ENCODE measurements at places on chromosomes 4 and X. TPM values are rescaled to one million over a fixed set of nuclear protein-coding genes. Genes with fewer than 3 reads are reported as not detected.

Gene SPOCK3
- total RNA-seq, result not detected

Gene FAM184B
- total RNA-seq, result not detected

Gene ZCCHC18
- total RNA-seq, result 3.0 TPM

Gene RIBC1
- 1.8 TPM for total RNA-seq

Gene PF4V1
- total RNA-seq, result not detected

Gene MAGEB1
- not detected for total RNA-seq

Gene SMIM10L2A
- 0.24 TPM for total RNA-seq

Gene C4orf50
- total RNA-seq, result 0.95 TPM

Gene DOCK11
- total RNA-seq, result 65.2 TPM

Gene TMPRSS11F
- not detected for total RNA-seq

Gene PGAM4
- not detected for total RNA-seq

Gene ZNF732
- not detected for total RNA-seq

Gene TMEM35A
- total RNA-seq, result 0.26 TPM

Gene GRID2
- total RNA-seq, result not detected

Gene SAP30
- total RNA-seq, result 18.4 TPM

Gene NMU
- not detected for total RNA-seq

Gene NKX1-1
- not detected for total RNA-seq

Gene F9
- total RNA-seq, result not detected

GRCh38 chr4:55398966-55399365, 3.2 kb downstream of the TMEM165 start:
- H3K27me3 ChIP-seq, result no peaks in the 10 kb centered on the region
- no peak for DNase-seq
- H3K4me1 ChIP-seq, result peaks cover 38% of the 10 kb centered on the region
- H3K4me3 ChIP-seq, result peak overlapping the region; percentile 97
- H3K27ac ChIP-seq, result peak overlapping the region; percentile 83

DNA sequence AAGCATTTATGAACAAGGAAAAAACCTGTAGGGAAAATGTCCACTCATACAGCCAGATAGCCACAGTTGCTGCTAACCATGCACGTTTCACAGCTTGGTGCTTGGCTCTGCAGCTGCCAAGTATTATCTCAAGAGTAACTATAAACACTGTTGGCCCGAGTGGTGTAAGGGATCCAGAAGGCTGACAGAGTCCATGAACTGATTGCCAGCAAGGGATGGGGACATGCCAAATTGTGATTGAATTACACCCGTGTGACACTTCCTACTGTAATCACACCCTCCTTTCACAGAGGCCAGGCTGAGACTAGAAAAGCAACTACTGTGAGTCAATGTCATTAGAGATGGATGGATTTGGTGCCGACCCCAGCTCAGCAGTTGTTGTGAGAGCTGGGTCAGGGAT, 223.9 kb upstream of the ANKRD50 start:
- H3K4me1 ChIP-seq, result no peaks in the 10 kb centered on the region
- no peak overlapping the region for H3K4me3 ChIP-seq
- no peak overlapping the region for H3K27ac ChIP-seq
- H3K27me3 ChIP-seq, result no peaks in the 10 kb centered on the region

DNA sequence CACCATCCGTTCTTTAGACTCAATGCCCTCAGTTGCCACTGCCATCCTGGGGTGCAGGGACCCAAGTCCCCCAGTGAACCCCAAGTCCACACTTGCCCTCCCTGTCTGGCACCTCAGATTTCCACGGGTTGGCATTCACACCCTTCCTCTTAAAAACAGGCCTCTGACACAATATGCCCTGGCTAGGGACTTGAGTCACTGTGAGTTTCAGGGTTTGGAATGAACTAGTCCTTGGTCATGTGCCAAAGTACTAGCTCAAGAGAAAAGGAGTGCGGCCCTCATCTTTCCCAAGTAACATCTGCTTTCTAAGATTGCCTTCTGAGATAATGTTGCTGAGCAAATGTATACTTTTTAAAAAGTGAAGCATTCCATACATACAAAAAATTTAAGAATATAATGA, 134.0 kb downstream of the MID1 start:
- DNase-seq, result no peak
- H3K4me1 ChIP-seq, result no peaks in the 10 kb centered on the region
- no peaks in the 10 kb centered on the region for H3K27me3 ChIP-seq
- H3K27ac ChIP-seq, result no peak overlapping the region
- no peaks in the 10 kb centered on the region for H3K36me3 ChIP-seq

DNA sequence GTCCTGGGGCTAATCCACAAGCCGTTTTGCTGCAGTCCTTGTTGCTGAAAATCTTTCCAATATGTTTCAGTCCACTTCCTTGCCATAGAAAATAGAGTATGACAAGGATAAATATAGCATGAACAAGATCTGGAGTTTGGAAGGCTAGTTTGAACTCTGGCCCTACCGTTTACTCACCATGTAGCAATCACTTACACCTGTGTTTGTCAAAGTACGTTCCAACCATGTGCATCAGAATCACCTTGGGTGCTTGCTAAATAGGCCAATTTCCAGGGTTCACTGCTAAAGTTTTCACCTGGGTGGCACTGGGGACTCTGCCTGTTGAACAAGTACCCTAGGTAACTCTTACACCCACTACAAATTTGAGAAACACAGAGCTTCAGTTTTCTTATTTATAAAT, 188.9 kb downstream of the ENOX2 start:
- H3K4me1 ChIP-seq, result no peaks in the 10 kb centered on the region
- H3K27ac ChIP-seq, result no peak overlapping the region
- no peaks in the 10 kb centered on the region for H3K36me3 ChIP-seq
- no peak overlapping the region for H3K4me3 ChIP-seq

GRCh38 chr4:3857269-3857926, 91.2 kb downstream of the ADRA2C start:
- H3K27ac ChIP-seq, result no peak overlapping the region
- no peaks in the 10 kb centered on the region for H3K36me3 ChIP-seq
- no peaks in the 10 kb centered on the region for H3K4me1 ChIP-seq
- H3K27me3 ChIP-seq, result peaks cover 7% of the 10 kb centered on the region

DNA sequence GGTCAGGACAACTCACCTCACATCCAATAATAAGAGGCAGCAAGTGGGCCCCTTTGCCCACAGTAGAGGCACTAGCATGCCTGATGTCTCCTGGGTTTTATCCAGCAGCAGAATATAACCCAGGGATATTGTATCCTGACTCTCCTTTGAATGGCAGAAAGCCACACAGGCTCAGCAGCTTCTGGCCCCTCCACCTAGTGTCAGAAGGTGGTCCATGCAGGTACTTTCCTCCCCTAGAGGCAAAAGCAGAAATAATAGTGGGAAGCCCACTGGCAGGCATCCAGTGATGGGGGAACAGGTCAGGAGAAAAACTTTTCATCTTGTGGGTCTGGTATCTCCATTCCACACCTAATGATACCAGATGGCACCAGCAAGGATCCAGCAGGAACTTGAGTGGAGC, 75.5 kb upstream of the IRS4 start:
- H3K36me3 ChIP-seq, result no peaks in the 10 kb centered on the region
- no peaks in the 10 kb centered on the region for H3K27me3 ChIP-seq
- no peaks in the 10 kb centered on the region for H3K4me1 ChIP-seq
- no peak overlapping the region for H3K27ac ChIP-seq
- no peak overlapping the region for H3K4me3 ChIP-seq

GRCh38 chr4:31071508-31072486, 351.6 kb downstream of the PCDH7 start:
- H3K36me3 ChIP-seq, result no peaks in the 10 kb centered on the region
- H3K27ac ChIP-seq, result no peak overlapping the region
- H3K4me3 ChIP-seq, result no peak overlapping the region
- no peak for DNase-seq

GRCh38 chr4:80538276-80538926, 202.9 kb downstream of the CFAP299 start:
- peaks cover 44% of the 10 kb centered on the region for H3K27me3 ChIP-seq
- H3K4me1 ChIP-seq, result peaks cover 46% of the 10 kb centered on the region

- H3K27ac ChIP-seq, result no peak overlapping the region
- no peak overlapping the region for H3K4me3 ChIP-seq
- peaks cover 13% of the 10 kb centered on the region for H3K27me3 ChIP-seq
- no peaks in the 10 kb centered on the region for H3K4me1 ChIP-seq
Observed at GRCh38 chrX:68307769-68308168, 125.5 kb downstream of the OPHN1 start.

GRCh38 chrX:13569479-13570260, at the start of gene EGFL6:
EGFL6 (plus strand) TSS chrX:13569601; CDS start chrX:13569862, 261 bp downstream.
- H3K27me3 ChIP-seq, result peaks cover 82% of the 10 kb centered on the region
- no peak within 1 kb of the TSS for H3K27ac ChIP-seq
- peak within 1 kb of the TSS; percentile 62 for H3K4me3 ChIP-seq
- DNase-seq, result peak; percentile 5

DNA sequence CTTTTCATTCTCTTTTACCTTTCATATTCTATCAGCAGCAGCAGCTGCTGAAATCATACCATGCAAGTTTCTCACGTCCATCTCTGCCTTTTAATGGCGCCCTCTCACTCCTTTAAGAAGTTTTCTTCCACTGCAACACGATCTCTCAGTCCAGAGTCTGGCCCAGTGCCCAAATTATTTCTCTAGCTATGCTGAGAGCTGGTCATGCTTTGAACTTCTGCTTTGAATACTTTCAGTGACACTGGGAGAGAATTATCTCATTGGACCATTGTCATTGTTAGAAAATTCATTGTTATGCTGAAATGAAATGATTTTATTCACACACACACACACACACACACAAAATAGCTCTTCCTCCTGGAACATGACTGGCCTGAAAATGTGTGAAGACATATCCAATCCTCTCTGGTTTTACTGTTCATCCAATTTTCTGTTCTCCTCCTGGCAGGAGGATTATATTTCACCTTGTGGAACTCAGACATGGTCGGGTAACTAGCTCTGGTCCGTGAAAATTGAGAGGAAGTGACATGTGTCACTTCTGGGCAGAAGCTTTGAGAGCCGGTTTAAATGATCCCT, 1.3 kb upstream of the PDHA1 start:
- H3K27ac ChIP-seq, result no peak overlapping the region
- DNase-seq, result no peak
- H3K4me3 ChIP-seq, result no peak overlapping the region
- no peaks in the 10 kb centered on the region for H3K36me3 ChIP-seq
- peaks cover 20% of the 10 kb centered on the region for H3K4me1 ChIP-seq

- no peaks in the 10 kb centered on the region for H3K36me3 ChIP-seq
- DNase-seq, result no peak
Observed at GRCh38 chrX:18455384-18455783, 30.0 kb downstream of the CDKL5 start.

- H3K27me3 ChIP-seq, result no peaks in the 10 kb centered on the region
- H3K4me3 ChIP-seq, result peak overlapping the region; percentile 33
- H3K36me3 ChIP-seq, result no peaks in the 10 kb centered on the region
- H3K4me1 ChIP-seq, result peaks cover 17% of the 10 kb centered on the region
Observed at GRCh38 chr4:4524364-4524763, 17.5 kb downstream of the STX18 start.

- H3K27ac ChIP-seq, result no peak overlapping the region
- DNase-seq, result no peak
- H3K27me3 ChIP-seq, result no peaks in the 10 kb centered on the region
- no peaks in the 10 kb centered on the region for H3K4me1 ChIP-seq
- no peak overlapping the region for H3K4me3 ChIP-seq
- no peaks in the 10 kb centered on the region for H3K36me3 ChIP-seq
Observed at GRCh38 chr4:95949136-95949765, 109.4 kb downstream of the PDHA2 start.

DNA sequence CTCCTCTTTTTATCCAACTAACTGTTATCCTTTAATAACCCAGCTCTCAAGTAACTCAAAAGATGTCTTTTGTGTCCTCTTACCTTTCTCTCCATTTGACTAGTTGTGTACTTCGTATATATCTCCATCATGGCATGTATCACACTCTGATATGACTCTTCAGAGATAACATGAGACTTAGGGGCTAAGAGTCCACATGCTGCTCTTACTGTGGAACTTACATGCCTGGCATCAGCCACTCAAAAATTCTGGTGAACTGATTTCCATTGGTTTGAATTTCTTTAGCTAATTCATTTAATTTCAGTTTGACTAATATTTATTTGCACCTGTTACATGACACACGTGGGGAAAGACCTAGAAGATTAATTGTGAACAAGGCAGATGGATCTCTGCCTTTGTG, 317.3 kb downstream of the HS3ST1 start:
- no peaks in the 10 kb centered on the region for H3K27me3 ChIP-seq
- H3K4me3 ChIP-seq, result no peak overlapping the region
- no peak for DNase-seq
- H3K4me1 ChIP-seq, result no peaks in the 10 kb centered on the region
- peaks cover 3% of the 10 kb centered on the region for H3K36me3 ChIP-seq
- no peak overlapping the region for H3K27ac ChIP-seq

DNA sequence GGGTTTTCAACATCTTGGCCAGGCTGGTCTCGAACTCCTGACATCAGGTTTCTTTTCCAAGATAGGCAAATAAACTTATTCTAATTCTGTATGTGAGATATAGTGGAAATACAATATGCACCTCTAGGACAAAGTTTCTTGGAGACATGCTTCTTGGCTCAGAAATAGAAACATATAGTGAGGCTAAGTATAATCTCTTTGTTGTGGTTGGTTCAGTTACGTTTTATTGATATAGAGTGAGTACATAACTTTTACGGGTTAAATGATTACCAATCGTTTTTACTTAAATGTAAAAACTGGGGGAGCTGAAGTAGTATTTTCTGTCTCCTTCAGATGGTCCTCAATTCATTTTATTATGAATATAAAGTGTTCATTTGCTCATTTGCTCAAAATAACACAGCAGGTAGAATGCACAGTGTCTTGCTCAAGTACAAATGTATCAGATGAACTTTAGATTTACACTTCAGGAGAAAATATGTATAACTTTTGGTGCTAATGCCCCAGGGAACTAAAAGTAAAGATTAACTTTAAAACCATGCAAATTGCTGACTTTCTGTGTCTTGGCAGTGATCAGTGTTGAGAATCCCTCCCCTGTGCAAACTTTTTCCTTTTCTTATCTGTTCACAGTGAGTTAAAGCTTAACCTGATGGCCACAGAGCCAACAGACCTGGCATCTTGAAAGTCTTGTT, 77.6 kb downstream of the AFF1 start:
- DNase-seq, result no peak
- H3K27me3 ChIP-seq, result no peaks in the 10 kb centered on the region
- no peak overlapping the region for H3K27ac ChIP-seq
- peaks cover 95% of the 10 kb centered on the region for H3K4me1 ChIP-seq
- H3K36me3 ChIP-seq, result peaks cover 2% of the 10 kb centered on the region
- peak overlapping the region; percentile 61 for H3K4me3 ChIP-seq

- H3K27ac ChIP-seq, result no peak overlapping the region
- DNase-seq, result no peak
- H3K4me1 ChIP-seq, result no peaks in the 10 kb centered on the region
- no peak overlapping the region for H3K4me3 ChIP-seq
Observed at GRCh38 chr4:84792366-84793301, 173.9 kb downstream of the WDFY3 start.

GRCh38 chrX:103626855-103627254, 1.9 kb upstream of the TCEAL1 start:
- H3K4me3 ChIP-seq, result no peak overlapping the region
- DNase-seq, result no peak
- peaks cover 14% of the 10 kb centered on the region for H3K27me3 ChIP-seq
- H3K36me3 ChIP-seq, result no peaks in the 10 kb centered on the region

GRCh38 chrX:150213481-150214030, 149.6 kb upstream of the MAMLD1 start:
- peaks cover 12% of the 10 kb centered on the region for H3K27me3 ChIP-seq
- no peak overlapping the region for H3K4me3 ChIP-seq
- no peak overlapping the region for H3K27ac ChIP-seq
- no peaks in the 10 kb centered on the region for H3K36me3 ChIP-seq
